Activated CD4-positive, CD25-positive, alpha-beta regulatory T cell (primary cell): ENCODE measurements at places on chromosomes 4 and X.

GRCh38 chr4:104772849-104773248 is 278.2 kb upstream of the CXXC4 start:
- no peak for DNase-seq

DNA sequence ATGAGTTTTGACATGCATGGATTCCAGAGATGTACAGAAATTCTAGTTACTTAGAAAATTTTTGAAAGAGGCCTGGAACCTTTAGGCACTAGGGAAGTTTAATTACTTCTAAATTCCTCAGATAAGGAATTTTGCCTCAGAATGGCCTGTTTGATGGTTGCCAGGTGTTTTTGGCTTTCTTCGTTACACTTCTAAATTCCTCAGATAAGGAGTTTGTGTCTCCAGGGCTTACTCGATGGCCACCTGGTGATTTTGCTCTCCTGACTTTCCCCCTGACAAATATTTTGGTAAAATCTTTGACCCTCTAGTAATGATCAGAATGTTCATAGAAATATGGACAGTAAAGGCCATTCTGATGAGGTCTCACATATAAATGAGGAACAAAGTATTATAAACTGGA is 64.3 kb downstream of the BEX3 start:
- DNase-seq: no peak

DNA sequence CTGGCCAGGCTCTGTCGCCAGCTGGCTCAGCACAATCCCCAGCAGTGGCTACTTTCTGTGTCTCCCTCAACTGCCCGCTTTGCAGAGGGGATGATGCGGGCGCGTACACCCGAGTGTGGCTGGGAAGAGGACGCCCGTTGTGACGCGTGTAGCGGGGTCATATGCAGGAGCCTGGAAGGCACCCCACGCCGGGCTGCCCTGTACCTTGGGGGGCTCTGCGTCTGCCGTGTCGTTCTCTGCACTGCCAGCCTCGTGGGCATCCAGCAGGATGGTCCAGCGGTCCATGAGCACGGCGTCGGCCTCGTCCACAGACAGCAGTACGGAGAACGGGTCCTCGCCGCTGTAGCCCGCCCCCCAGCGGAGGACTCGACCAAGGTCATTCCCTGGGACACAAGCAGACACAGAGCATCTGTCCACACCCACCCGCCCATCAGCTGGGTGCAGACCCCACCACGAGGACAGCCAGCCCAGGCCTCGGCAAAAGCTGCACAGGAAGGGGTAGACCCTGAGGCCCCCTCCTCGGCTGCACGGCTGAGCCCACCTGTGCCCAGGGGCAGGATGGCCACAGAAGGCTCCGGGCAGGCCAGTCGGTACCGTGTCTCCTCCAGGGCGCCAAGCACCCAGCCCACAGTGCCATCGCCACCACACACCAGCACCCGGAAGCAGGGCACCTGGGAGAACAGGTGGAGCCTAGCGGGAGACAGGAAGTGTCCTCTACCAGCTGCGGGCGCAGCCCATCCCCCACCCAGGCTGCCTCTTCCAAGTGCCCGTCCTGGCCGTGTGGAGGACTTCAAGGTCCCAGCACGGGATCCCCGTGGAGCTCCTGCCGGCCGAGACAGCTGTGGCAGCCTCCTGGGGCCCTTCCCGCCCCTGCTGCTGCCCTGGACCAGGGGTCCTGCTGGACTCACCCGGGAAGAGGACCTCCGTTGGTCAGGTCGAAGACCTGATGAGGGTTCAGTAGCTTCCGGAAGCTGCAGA is 10.8 kb downstream of the DGKQ start:
- no peak for DNase-seq

GRCh38 chr4:153728660-153729059 is 31.2 kb downstream of the RNF175 start:
- DNase-seq: no peak

DNA sequence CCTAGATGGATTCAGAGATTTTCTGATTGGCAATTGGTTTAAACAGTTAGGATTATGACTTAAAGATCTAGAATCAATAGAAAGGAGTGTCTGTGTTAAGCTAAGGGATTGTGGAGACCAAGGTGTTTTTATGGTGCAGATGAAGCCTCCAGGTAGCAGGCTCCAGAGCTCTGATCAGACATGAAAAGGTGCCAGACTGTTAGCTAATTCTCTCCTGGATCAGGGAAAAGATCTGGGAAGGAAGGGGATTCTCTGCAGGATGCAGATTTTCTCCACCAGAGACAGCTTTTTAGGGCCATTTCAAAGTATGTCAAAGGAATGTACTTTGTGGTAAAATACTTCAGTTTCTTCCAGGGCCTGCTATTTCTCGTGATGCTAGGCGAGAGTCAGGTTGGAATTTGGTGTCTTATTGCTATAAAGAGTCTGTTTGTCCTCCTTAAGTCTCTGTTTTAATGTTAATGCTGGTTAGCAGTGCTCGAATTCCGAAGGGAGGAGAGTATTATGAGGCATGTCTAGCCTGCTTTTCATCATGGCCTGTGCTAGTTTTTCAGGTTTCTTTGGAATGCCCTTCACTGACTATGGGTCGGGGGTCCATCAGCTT is 12.0 kb upstream of the GPR78 start:
- no peak for DNase-seq

DNA sequence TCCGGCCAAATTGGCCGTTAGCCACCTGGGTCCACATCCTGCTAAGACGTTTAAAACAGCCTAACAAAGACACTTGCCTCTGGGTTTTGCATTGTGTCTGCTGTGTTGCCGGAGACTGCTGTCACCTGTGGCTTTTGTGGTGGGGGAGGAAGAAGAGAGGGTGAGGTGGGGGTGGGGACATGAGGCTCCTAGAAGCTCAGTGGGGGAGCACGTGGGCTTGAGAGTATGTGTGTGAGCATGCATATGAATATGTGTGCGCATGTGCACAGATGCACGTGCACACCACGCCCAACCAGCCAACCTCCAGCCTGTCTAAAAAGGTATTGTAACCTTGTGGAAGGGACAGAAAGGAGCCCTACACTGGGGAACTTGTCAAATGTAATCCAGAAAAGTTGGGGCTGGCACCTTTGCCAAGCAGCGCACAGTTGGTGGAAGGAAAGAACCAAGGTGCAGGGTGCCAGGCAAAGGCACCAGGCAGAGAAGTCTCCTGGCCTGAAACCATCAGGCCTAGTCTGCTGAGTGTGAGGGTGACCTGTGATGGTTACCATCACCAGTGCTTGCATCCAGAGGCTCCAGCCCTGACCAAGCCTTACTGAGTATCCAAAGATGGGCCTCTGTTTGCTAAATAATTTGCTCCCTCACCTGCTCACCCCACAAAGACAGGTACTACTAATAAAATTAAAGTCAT is 10.1 kb upstream of the SASH3 start:
- peak; percentile 7 for DNase-seq

GRCh38 chr4:99436462-99436861 is 1.3 kb upstream of the ADH7 start:
- no peak for DNase-seq

- DNase-seq: no peak
Observed at GRCh38 chr4:120844528-120844921, 78.0 kb downstream of the PRDM5 start.

- DNase-seq: no peak
Observed at GRCh38 chrX:8027827-8028226, 100.6 kb upstream of the PNPLA4 start.

DNA sequence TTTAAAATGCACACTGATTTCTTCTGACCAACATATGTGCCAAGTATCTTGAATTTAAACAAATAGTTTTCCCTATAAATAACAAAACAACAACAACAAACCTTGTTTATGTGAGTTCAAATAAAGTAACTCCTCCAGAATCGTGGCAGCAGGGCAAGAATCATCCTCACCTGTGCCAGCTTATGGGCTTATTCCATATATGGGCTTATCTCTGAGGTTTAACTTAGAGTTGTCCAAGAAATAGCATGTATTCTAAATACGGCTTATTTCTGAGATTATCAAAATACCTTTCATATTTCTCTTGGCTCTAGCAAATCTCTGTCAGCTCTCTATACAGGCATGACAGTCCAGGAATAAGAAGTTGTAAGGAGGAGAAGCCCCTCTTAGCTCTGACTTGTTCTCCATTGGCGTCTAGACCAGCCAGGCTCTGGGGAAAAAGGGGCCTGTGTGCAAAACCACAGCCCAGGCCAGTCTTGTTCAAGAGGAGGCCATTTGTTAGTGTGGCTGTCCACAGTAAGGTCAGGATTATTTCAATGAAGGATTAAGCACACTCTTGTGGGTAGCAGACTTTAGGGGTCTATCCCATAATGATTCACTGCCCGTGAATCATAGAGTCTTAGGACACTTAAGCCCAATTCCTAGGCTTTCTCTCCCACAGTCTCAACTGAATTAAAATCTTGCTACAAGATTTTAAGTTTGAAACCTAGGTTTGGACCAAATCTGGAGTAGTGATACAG is 63.2 kb downstream of the FRAS1 start:
- DNase-seq: no peak

DNA sequence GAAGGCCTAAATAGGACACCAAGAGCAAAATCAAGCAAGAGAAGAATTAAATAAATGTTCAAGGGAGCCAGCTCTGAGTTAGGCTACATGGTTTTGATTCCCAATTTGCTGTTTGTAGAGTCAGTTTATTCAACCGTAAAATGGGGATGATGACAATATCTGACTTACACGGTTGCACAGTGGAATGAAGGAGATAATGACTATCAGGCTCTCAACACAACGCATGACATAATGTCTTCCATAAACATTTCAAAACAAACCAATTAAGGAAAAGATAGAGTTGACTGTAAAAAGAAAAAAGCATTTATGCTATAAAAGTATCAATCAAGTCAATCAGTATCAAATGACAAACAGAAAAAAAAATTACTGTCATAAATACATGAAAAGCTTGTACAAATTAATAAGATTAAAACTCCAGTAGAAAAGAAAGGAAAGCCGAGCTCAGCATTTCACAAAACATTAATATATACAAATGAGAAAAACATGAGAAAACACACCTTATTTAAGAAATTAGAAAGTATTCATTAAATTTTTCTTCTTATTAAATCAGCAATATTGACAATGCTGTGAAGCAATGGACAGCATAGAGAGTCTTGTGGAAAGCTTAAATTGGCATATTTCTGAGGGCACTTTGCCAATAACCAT is 179.0 kb downstream of the SCFD2 start:
- DNase-seq: no peak

DNA sequence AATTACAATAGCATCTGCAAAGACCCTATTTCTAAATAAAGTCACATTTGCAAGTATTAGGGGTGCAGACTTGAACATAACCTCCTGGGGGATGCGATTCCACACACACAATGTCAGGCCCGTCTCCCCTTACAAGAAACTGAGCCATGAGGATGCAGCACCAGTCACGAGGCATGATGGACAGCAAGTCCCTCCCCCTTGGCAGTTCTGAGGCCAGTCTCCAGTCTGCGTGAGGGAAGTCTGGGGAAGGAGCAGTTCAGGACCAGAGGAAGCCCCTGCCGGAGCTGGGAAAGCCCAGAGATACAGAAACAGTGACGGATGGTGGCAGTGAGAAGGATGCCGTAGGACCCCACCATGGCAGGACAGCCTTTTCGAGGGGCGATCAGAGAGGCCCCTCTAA is 9.4 kb downstream of the FAM53A start:
- no peak for DNase-seq

- no peak for DNase-seq
Observed at GRCh38 chr4:79362626-79363025, 36.8 kb upstream of the NAA11 start.

GRCh38 chr4:54568184-54568583 is 89.6 kb upstream of the KIT start:
- no peak for DNase-seq

- DNase-seq: no peak
Observed at GRCh38 chrX:9349572-9350494, 115.0 kb upstream of the TBL1X start.
